ENCODE measurements at places on chromosomes 16 and 17.
A peak's percentile ranks its signal among the peaks of the same experiment; 100 is the strongest.

DNA sequence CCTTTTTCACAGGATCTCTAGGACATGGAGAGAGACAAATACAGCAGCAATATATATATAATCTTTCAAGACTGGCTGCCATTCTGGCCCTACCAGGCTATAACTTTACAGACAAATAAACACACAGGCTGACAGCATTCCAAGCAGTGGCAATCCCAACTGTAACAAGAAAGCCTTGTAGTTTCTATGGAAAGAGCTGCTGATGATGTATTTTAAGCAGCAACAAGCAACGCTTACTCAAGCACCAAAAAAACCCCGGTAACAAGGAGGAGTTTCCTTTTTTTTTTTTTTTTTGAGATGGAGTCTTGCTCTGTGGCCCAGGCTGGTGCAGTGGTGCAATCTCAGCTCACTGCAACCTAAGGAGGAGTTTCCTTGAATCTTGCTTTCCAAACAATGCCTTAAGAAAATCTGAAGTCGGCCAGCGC, 23.2 kb downstream of the LSM12 start:
- no peak for DNase-seq

DNA sequence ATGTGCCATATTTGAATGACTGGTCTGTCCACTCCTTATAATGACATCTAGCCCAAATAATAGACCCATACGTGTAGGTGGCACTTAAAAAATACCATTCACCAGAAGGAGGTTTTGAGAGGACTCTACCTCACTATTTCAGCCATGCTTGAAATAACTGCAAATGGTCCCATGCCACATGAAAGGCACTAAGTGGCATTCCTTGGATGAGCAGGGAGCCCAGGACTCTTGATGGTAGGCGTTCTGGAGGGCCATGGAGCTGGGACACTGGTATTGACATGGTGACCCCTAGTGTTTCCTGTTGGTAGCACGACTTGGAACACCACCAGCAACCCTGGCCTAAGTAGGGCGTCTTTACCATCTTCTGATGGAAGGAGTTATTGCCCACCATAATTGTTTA, 148.7 kb upstream of the ZFHX3 start:
- DNase-seq: peak; percentile 31

- no peak for DNase-seq
Observed at GRCh38 chr16:75043175-75043895, 44.5 kb downstream of the ZNRF1 start.

- DNase-seq: no peak
Observed at GRCh38 chr17:58611331-58611730, 80.5 kb downstream of the TEX14 start.

GRCh38 chr16:2512735-2513404, 882 bp upstream of the ATP6V0C start:
- DNase-seq: peak; percentile 65

DNA sequence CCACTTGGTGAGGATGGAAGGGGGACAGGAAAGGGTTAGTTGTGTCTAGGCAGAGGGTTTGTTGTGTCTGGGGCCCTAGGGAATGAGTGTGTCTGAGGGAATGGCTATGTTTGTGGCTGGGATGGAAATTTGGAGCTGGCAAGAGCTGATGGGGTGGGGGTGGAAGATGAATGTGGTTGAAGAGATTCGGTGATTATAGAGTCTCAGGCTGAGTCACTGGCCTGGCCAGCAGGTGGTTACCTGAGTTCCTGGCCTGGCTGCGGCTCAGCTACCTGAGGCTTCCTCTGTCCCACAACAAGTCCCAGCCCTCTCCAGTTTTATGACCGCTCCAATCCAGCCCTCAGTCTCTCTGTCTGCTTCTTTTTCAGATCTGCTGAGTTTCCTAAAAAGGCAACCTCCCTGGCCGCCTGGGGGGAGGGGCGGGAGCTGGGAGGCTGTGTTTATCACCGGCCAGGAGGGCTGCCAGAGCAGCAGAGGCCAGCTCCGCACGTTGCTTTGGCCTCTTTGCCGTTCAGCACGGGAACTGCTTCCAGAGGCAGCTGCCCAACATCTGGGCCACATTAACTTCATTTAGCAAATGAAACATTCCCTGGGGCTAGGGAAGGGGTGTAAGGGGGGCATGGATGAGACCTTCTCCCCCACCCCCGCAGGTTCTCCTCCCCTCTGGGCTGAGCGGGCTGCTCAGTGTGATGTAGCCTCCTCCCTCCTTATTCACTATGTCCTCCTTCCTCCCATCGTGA, 21.8 kb downstream of the ITGB3 start:
- no peak for DNase-seq

DNA sequence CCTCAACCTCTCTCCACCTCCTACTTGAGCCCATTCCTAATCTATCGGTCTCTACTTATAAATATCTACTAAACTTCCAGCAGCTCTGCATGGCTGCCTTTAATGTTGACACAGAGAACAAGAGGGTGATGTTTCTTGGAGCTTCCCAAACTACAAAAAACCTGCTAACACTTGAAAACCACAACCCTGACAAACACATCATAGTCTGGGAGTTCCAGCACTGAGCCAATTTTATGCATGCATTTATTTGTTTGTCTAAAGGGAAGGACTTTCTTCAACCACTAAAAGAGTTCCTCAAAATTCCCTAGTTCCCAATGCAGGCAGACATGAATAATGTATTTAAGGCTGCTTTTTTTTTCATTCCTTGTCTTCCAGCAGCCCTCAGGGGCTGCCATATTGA, 331.8 kb upstream of the XYLT1 start:
- no peak for DNase-seq

GRCh38 chr16:1505912-1506311, 12.8 kb downstream of the TELO2 start:
- DNase-seq: no peak

DNA sequence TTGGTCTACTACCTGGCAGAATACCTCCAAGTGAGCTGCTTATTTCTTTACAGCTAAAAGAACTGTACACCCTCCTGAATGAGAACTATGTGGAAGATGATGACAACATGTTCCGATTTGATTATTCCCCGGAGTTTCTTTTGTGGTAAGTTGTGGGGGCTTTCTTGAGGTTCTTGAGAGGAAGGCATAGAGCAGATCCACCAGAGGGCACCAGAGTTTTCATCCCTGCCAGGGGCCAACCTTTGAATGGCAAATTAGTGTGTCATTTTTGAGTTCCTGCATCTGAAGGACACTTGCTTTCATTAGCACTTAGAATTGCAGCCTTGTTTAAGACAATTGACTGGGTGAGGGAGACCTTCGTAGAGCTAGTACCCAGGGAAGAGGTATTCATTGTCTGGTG, 35.0 kb downstream of the NMT1 start:
- DNase-seq: peak; percentile 40

DNA sequence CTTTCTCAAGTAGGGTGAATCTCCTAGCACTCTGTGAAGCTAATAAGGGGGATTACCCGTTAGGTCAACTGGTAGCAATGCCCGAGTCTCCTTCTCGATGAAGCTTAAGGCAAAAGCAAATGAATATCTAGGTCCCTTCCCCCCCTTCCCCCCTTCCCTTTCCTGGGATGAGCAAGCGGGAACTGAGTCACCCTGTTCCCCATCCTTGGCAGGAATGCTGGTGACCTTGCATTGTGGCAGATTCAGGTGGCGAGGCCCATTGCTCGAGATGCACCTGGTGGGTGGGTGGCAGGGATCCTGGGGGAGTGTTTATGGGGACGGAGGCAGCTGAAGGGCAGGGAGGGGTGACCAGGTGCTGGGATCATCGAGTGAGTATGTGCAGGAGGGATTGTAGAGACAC, 7.1 kb downstream of the NXPH3 start:
- DNase-seq: no peak
